ENCODE measurements at places on chromosomes 4 and X.

DNA sequence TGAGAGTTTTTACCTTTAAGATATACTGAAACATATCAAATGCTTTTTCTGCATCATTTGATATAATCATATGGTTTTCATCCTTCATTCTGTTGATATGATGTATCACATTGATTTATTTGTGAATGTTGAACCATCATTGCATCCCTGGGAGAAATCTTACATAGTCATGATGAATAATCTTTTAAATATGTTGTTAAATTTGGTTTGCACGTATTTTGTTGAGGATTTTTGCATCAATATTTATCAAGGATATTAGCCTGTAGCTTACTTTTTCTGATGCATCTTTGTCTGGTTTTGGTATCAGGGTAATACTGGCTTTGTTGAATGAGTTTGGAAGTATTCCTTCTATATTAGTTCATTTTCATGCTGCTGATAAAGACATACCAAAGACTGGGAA lies 541.4 kb downstream of the TLL1 start:
- no peak for DNase-seq

DNA sequence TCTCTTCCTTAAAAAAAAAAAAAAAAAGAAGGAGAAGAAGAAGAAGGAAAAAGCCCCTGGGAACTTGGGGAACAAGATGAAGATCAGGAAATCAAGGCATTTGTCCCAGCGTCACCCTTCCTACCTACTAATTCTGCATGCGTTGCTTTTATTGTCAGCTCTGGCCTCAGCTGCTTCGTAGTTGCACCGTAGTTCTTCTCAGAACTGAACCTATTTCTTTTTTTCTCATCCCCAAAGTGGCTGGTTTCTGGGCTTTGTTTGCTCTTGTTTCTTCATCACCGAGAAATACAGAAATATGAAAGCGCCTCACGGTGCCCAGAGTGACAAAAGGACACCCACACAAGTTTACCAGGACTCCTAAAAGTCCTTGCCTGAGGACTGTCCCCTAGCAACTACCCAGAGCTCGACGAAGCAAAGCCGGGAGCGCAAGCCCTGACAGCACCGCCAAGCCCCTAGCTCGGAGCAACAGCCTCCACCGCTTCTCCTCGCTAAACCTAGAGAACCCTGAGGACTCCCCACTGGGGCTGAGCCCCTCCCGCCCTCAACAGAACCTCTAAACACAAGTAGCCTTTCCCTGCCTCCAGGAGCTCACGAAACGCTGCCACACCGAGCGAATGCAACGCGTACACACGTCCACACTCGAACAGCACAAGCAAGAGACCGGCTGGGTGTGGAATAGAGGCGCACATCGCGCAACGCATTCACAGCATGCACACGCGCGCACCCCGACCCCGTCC lies 710 bp downstream of the PRKG2 start:
- DNase-seq, result no peak

DNA sequence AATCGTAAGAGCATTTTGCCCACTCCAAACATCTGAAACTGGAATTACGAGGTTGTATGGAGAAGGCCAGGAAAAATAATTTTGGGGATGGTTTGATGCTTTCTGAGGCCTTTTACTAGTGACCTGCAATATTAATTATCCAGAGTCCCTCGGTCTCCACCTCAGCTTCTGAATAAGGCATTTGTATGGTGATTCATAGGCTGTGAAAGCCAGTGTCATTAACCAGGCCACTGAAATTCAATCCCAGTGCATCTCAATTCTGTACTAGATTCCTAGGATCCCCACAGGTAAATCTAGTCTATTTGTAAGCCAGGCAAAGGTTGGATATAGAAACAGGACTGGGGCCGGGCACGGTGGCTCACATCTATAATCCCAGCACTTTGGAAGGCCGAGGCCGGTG lies 135.4 kb upstream of the RBPJ start:
- DNase-seq, result no peak

DNA sequence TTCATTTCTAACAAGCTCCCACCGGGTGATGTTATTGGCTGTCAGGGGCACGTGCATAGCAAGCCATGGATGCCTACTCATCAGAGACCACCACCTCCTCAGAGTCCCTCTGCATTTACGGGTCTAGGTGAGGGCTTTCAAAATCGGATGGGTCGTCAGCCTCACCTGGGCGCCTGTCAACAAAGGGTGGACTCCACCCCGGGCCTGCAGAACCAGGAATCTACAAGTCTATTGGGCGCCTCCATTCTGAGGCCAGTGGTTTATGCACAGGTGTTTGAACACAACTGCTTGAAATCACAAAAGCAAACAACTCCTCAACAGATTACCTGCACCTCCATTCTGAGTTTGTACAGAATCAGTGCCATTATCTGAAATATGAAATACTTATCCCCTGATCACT lies 318.9 kb downstream of the PTTG2 start:
- no peak for DNase-seq

GRCh38 chr4:10182446-10183424 lies 66.1 kb upstream of the WDR1 start:
- no peak for DNase-seq

- no peak for DNase-seq
Measured at GRCh38 chr4:16118090-16118489, 34.3 kb upstream of the PROM1 start.

DNA sequence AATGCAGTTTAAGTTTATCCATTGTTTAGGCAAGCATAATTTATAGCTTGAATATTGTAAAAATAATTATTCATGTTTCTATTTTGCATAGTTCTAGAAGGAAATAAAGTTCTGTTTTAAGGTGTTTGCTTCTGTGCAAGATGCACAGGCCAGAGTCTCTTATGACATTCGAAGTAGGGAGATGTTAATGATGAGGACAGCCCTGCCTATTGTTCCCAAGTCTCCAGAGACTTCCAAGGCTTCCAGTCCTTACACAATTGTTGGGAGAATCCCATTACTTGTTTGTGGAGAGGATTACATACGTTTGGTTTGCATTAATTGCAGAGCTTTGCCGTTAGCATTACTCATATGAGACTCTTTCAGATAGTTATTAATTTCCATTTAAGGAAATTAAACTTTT lies 96.2 kb upstream of the ANK2 start:
- no peak for DNase-seq

GRCh38 chr4:36027203-36027602 lies 217.1 kb downstream of the ARAP2 start:
- no peak for DNase-seq

DNA sequence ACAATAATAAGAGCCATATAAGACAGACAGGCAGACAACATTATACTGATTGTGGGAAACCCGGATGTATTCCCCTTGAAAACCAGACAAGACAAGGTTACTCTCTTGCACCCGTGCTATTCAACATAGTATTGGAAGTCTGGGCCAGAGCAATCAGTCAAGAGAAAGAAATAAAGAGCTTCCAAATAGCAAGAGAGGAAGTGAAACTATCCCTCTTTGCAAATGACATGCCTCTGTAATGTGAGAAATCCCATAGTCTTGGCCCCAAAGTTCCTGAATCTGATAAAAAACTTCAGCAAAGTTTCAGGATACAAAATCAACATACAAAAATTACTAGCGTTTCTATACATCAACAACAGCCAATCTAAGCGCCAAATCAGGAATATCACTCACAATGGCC lies 102.1 kb downstream of the DCAF12L2 start:
- no peak for DNase-seq

GRCh38 chr4:165454426-165454825 lies 75.6 kb downstream of the CPE start:
- DNase-seq, result no peak

DNA sequence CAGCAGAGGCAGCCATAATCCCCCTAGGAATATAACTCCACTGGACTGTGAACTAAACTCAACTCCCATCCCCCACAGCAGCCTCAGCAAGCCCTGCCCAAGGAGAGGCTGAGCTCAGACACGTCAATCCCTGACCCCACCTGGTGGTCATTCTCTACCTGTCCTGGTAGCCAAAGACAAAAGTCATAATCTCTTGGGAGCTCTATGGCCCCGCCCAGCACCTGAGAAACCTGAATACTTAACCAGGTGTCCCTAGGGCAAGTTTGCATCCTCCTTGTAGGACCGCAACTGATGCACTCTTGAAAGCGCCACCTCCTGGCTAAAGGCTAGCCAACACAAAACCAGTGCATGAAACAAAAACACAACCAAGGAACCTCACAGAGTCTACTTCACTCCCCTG lies 18.4 kb downstream of the CT47B1 start:
- DNase-seq, result no peak

GRCh38 chr4:1714303-1715001 lies 2.3 kb upstream of the SLBP start:
- no peak for DNase-seq

GRCh38 chr4:151489462-151490203 lies 80.7 kb downstream of the FHIP1A start:
- no peak for DNase-seq

DNA sequence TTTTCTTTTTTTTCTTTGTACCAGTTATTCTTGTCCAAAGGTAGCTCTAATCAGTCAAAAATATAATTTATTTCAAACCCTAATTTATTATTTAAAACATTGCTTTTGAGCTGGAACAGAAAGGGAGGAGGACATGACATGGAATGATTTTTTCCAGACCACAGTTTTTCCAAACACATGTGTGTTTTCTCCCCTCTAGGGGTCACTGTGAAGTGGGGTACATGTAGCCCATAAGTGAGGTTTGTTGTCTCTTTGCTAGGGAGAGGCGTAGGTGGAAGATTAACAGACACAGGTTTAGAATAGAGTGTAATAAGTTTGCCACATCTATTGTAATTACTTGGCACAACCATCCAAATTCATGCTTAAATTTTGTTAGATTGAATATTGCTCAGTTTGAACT lies 83.0 kb downstream of the TNIP2 start:
- no peak for DNase-seq

DNA sequence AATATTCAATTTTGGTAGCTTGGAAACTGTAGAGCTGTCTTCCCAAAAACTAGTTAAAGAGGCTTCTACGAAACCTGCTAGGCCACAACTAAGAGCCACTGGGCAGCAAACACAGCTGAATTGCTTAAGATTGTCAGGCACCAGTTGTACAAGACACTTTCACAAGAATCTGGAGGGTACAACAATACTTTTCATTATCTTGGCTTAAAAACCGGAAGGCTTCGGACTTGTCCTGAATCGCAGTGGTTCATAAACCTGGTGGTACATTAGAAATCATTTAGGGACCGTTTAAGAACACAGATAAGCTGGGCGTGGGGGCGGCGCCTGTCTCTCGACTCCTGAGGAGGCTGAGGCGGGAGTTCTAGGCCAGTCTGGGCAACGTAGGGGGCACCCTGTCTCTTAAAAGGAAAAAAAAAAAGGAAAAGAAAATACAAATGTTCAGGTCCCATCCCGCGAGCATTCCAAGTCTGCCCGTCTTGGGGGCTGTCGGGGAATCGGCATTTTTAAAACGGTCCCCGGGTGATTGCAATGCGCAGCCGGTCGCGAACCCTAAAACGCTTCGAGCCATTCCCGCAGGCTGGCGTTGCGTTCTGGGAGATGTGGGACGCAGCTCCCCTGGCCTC lies 763 bp downstream of the PYURF start:
- DNase-seq, result no peak

DNA sequence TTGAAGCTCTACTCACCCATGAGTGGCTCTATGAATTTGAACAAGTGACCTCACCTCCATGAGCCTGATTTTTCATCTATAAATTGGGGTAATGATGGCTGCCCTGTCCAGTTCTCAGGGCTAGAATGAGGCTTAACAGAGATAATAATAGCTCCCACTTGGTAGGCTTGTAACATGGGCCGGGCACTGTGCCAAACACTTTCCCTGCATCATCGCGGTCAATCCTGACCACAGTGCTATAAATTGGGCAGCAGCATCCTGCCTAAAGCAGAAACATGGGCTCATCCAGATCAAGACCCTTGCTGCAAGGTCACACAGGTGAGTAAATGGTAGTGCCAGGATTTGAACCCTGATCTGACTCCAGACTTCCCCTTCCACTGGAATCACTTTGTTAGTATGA lies 12.8 kb downstream of the APLN start:
- no peak for DNase-seq

DNA sequence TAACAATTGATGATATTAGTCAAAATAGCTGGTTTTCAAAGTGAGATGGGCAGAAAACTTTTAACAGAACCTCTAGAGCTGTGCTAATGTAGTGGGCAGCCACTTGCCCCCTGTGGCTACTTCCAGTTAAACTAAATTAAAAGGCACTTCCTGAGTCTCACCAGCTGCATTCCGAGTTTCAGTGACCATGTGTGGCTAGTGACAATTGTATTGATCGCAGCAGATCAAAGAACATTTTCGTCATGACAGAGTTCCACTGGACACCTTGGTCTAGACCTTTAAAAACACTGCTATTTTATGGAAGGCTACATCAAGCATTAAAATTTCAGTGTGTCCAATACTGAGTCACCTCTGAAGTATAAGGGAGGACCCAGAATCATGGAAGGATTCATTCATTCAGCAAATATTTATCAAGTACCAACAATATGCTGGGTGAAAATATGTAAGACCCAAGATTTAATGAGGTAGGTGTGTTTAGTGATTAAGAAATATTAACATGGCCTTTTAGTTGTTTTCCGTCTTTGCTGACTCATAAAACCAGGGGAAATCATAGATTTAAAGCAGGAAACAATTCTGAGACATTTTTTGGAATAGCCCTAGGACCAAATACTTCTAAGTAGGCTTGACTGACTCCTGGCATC lies 5.1 kb upstream of the FAT1 start:
- DNase-seq, result no peak

- DNase-seq, result no peak
Measured at GRCh38 chrX:110394651-110395050, 36.0 kb downstream of the RTL9 start.

DNA sequence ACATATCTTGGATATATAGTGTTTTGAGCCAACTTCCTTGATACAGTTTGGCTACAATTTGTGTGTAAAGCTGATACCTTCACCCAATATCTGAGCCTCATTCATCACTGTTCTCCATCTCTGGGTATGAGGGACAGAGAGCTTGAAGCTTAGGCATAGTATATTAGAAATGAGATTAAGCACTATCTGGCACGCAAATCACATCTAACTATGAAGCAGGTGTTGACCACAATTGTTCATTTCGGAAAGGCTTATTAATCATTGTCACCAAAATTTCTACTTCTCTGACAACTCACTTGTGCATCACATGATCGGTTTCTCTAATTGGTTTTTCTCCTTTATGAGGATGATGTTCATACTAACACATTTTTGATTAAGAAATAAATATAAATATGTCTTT lies 2.1 kb upstream of the POF1B start:
- no peak for DNase-seq

DNA sequence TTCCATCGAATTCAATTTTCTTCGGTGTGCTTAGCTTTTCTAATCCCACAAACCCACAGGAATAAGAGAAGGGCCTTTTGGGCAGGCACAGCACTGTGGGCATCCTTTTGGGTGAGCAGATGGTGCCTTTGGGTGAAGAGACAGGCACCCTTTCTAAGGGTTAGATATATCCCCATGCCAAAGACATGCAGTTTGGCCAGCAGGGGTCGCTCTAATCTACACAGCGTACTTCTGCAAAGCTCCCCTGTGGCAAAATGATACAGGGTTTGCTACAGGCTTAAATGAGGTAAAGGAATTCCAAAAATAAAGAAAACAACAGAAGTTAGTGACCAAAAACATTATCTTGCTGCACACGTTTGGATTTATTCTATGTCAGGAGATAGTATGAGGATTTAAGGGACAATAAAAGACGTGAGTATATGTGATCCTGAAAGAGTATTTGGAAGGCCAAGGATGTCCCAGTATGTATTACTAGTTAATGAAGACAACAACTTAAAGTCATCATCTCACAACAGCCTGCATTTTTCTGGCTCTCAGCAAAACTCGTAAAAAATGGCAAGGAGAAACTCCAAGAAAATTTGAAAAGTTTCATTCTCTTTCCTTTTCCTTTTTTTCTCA lies 49.5 kb downstream of the PHEX start:
- DNase-seq, result peak; percentile 9

Data from renal cortex interstitium (tissue), 15 donors.